ENCODE measurements at places on chromosomes 5 and 9.

- DNase-seq = no peak
Measured at GRCh38 chr5:154331924-154332323, 113.9 kb upstream of the SAP30L start.

- no peak for DNase-seq
Measured at GRCh38 chr9:133543772-133544467, 9.4 kb downstream of the ADAMTSL2 start.

DNA sequence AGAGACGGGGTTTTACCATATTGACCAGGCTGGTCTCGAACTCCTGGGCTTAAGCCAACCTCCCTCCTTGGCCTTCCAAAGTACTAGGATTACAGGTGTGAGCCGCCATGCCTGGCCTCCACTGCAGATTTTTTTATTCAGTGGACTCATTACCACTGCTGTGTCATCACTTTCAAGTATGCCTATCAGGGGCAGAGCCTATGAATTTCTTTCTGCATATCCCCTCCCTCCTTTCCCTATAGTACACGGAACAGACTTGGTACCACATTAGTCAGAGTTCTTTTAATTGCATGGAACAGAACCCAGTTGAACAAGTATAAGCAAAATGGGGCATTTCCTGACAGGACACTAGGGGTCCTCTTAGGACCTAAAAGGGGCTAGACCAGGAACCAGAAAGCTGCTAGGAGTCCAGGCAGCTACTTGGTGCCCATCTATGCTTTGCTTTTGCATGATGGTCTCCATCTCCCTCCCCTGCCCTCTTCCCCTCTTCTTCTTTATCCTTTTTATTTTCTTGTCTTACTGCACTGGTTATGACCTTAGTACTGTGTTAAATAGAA is 5.8 kb downstream of the BSPRY start:
- DNase-seq = no peak

- no peak for DNase-seq
Measured at GRCh38 chr5:79269733-79270166, 33.8 kb downstream of the JMY start.

- DNase-seq = no peak
Measured at GRCh38 chr5:111134087-111134486, 41.9 kb downstream of the WDR36 start.

- peak; percentile 10 for DNase-seq
Measured at GRCh38 chr9:129696944-129697655, 31.7 kb downstream of the PRRX2 start.

- DNase-seq = no peak
Measured at GRCh38 chr5:119285070-119285916, 70.5 kb upstream of the TNFAIP8 start.

DNA sequence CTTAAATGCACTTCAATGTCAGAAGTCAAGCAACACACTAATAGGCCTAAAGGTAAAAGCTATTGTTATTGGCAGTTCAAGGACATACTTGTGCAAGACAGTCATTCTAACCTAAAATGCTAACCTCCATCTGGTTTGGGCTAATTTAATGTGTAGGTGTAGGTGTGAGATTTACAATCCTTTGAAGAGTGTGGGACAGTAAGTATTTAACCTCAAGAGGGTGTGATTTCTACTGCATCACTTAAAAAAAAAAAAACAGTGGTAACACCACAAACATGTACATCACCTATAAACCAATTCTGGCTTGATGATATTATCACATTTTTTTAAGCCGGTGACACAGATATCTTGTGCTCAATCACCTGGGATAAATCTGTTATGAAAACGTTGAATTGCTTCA is 127.5 kb upstream of the MEF2C start:
- DNase-seq = no peak

- no peak for DNase-seq
Measured at GRCh38 chr9:94929369-94929756, 202.9 kb downstream of the AOPEP start.

- DNase-seq = no peak
Measured at GRCh38 chr5:157710882-157711281, 20.3 kb upstream of the THG1L start.

GRCh38 chr5:168984135-168984675 is 316.7 kb downstream of the SLIT3 start:
- no peak for DNase-seq

- no peak for DNase-seq
Measured at GRCh38 chr9:123062351-123063176, 29.1 kb downstream of the GPR21 start.

DNA sequence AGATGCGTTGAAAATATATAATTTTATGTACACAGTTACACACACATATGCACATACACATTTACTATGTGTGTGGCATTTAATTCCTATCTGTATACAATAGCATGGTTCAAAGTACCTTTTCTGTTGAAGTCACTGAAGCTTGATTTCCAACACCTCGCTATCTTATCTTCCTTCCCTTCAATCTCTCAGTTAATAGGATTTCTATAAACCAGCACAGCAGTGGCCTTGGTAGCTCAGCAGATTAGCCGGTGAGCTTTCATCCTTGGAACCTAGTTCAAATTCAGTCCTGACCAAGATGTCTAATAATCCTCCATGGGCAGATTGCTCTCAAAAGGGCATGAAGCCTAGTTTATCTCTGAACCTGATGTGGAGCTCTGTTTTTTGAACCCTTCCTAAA is 2389.5 kb downstream of the MAT2B start:
- no peak for DNase-seq

DNA sequence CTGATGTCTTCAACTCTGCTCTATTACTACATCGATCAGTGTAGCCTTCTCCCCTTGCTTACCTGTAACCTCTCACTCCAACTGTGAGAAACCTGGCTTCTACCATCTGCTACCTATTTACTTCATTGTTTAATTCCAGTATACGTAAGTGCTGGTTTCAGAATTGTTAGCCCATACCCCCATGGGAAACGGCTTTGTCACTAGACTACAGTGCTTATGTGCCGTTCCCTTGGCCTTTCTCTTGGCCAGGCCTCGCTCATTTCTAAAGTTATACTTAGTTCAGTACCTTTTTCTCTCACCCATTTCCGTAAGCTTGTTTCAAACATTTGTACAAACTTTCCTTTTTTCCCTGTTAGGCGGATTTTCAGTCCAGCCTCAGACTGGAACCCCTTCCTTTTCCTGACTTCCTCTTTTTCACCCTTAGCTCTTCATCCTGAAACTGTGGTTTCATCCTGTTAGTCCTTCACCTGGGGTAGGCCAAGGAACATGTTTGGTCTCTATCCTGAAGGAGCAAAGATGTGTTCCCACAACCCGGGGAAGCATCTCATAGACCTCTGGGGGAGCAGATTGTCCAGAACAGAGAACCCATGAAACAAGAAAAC is 21.7 kb downstream of the ALG2 start:
- no peak for DNase-seq

DNA sequence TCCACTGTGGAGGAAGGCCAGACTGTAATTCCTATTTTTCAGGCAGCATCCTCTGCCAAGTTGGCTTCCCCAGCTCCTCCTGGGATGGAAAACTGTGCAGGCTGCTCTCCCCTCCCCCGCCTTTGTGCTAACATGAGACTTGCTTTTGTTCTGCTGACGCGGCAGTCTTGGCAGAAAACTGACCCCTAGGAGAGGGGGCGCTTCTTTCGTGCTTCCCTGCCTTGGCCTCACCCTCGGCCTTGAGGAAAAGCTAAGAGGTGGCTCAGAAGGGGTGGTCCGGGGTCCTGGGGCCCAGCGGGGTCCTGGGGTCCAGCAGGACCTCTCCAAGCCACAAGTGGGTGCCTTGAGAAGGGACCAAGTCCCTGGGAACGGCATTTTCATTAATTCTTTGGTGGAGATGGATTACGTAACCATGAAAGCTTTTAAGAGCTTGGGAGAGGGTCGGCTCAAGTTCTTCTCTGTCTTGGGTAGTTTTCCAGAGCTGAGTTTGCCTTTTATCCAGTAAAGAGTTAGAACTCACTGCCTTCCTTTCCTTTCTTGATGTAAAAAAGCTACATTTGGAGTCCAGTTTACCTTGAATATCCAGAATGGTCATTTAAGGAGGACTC is 51.0 kb downstream of the SH3PXD2B start:
- DNase-seq = no peak

GRCh38 chr9:101567725-101568350 is 26.9 kb downstream of the PPP3R2 start:
- no peak for DNase-seq

DNA sequence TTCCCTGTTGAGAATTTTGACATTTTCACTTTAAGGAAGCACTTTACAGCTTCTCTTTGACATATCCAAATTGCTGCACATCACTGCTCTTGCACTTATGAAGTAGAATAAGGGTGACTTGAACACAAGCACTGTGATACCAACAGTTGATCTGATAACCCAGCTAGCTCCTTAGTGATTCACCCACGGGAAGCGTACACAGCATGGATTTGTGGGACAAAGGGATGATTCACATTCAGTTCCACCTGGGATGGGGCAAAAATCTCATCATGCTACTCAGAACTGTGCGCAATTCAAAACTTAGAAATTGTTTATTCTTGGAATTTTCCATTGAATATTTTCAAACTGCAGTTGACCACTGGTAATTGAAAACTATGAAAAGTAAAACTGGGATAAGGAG is 1565.5 kb upstream of the CDH9 start:
- no peak for DNase-seq

- no peak for DNase-seq
Measured at GRCh38 chr9:71781391-71781790, 13.1 kb upstream of the CEMIP2 start.

DNA sequence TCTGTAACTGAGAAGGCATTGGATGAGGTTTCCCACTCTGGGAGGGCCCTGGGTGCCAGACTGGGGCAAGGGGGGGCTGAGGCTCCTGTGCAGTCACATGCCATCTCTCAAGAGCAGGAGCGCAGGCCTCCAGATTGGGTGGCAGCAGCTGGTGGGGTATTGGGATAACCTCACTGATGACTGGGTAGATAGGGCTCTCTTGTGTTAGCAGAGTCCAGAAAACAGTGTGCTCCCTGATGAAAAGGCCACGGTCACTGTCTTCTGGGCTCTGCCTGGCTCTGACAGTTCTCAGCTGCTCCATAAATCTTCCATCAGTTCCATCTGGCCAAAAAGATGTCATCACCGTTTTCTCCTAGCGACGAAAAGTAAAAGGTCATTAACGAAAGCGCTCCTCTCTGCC is 21.8 kb upstream of the NKX2-5 start:
- DNase-seq = no peak

- no peak for DNase-seq
Measured at GRCh38 chr5:61431923-61432620, 100.0 kb downstream of the ZSWIM6 start.

GRCh38 chr5:67401172-67401571 is 204.6 kb upstream of the CD180 start:
- no peak for DNase-seq

DNA sequence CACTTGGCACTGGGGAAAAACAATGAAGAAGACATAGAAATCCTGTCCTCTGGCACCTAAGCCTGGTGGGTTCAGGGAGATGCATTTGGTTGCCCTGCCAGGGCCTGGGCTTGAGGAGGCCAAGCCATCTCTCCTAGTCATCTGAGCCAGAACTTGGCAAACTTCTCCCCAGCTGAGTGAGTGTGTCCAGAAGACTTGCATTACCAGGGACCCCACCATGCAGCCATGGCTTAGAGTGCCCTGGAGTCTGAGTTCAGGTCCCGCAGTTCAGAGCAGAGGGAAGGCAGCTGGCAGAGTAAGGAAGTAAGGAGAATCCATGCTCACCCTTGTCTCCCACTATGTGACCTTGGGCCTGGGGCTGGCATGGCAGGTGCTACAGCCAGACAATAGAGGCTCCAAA is 37.4 kb upstream of the FCN1 start:
- DNase-seq = no peak

GRCh38 chr9:134408389-134408788 is 82.1 kb downstream of the RXRA start:
- no peak for DNase-seq

DNA sequence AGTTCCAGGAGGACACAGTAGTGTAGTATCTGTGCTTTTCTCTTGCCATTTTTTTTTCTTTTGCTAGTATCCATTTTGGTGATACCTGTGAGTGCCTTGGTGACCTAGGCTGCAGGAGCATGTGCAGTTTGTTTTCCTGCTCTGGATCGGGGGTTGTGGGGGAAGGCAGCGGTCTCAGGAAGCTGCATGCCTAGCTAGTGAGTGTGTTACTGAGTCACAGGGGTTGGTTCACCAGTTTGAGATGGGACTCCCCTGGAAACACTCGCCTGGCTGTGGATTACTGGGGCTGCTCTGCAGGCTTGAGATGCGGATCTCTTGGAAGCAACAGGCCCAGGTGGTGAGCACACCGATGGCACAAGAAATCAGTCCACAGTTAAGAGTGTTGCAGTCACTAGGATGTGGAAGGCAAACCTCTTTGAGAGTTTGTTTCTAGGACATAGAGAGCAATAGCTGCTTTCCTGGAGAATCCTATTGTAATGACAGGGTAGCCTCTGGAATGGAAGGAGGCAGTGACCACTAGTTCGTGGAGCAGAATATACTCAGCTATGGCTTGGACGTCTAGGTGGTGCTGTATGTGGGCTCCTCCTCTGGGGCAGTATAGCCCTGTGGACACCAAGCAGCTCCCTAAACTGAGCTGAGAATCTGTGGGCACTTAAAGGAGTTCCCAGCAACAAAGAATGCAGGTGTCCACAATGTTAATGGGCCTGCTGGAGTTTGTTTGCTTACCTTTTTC is 20.0 kb upstream of the SPATA31E1 start:
- no peak for DNase-seq

DNA sequence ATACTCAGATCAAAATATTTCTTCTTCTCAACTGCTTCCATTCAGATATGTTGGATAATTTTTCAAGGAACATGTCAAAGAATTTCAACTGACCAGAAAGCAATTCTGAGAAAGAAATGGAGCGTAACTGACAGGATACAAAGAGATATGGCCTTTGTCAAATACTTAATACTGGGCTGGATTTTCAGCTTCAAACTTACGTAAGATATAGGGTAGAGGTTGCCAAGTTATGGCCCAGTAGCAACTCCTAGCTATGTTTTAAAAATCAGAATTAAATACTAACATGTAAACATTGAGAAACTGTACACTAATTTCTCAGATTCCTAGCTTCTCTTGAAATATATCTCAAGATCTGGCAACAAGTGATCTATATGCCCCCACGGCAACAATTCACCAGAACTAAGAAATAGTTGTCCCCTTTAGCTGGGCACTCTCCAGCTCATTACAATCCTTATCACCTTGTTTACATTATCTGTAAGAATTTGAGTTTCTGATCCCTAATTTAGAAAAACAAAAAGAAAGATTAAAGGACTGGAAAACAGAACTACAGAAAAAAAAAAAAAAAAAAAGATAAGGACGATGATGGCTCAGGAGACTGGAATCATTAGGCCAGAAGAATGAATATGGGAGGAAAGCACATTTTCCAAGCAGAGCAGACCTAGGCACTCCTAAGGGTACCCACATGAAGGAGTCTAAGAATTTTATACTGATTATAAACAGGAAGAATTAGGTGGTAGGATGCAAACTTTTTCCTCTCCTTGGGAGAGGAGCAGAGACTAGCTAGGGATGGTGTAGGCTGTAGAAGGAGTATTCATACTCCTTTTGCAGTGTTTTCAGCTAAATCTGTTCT is 23.0 kb downstream of the INIP start:
- no peak for DNase-seq

GRCh38 chr5:152221721-152222629 is 183.1 kb downstream of the NMUR2 start:
- no peak for DNase-seq

All from stimulated activated CD4-positive, alpha-beta T cell treated with anti-CD3 and anti-CD28 coated beads, Interleukin-12 subunit alpha, Interleukin-12 subunit beta, amount 100 ng/mL, for 4 hours (primary cell).